Activated CD8-positive, alpha-beta T cell treated with anti-CD3 and anti-CD28 coated beads for 36 hours (primary cell): ENCODE measurements at places on chromosomes 4 and X.

GRCh38 chr4:40648742-40649281, 19.1 kb upstream of the RBM47 start:
- no peak for DNase-seq

DNA sequence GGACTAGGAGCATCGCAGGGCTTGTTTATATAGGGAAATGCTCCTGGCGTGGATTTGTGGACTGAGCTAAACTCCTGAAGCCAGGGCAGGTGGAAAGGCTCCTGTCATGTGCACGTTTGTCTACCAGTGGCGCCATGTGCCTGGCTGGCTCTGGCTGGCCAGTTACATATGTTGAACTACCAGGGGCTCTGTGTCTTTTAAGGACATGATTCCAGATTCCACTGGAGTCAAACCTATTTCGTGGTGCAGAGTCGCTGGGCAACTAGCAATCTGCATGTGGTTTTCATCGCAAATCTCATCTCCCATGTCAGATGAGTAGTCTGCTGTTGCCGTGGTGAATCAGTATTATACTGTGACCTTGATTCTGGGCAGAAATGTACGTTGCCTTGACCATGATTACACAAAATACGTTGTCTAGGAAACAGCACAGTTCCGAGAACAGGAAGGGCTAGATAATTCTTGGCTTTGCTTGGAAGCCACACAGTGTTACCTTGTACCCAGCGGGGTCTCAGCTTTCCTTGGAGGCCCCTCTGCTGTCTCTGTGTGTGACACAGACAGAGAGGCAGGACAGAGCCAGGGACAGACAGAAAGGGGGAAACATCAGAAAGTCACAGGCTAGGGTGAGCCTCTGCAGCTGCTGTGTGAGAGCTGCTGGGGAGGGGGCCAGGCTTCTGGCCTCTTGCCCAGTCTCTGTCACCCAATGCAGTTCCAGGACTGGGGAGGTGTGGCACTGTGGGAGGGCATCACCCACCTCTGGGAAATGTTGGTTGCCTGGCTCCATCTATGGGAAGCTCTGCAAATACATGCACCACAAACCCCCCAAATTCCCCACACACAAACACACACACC, 19.2 kb downstream of the PNMA6E start:
- peak; percentile 35 for DNase-seq

GRCh38 chr4:12519426-12519825, 964.7 kb downstream of the RAB28 start:
- DNase-seq, result no peak

DNA sequence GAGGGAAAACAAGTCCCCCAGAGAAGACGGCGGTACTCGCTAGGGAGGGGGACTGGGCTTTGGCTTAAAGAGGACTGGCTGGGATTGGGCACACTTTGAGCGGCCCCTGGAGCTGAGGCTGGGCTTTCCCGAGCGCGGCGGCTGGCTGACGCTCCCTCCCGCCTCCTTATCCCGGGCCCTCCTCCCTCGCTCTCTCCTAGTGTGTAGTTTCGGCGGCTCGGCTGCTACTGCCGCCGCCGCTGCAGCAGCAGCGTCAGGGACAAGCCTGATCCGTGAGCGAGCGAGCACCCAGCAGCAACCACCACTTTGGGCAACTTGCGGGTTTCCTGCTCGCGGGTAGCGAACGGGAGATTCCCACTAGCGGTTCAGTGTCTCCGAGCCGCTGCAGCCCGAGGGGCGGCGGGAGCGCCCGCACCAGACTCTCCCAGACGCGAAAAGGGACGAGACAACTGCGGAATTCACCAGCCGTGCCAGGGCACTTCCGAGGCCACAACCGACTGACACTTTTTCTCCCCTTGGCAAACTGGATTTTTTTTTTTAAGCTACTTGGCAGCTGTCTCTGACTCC, 632 bp upstream of the PCDH7 start:
- peak; percentile 4 for DNase-seq

DNA sequence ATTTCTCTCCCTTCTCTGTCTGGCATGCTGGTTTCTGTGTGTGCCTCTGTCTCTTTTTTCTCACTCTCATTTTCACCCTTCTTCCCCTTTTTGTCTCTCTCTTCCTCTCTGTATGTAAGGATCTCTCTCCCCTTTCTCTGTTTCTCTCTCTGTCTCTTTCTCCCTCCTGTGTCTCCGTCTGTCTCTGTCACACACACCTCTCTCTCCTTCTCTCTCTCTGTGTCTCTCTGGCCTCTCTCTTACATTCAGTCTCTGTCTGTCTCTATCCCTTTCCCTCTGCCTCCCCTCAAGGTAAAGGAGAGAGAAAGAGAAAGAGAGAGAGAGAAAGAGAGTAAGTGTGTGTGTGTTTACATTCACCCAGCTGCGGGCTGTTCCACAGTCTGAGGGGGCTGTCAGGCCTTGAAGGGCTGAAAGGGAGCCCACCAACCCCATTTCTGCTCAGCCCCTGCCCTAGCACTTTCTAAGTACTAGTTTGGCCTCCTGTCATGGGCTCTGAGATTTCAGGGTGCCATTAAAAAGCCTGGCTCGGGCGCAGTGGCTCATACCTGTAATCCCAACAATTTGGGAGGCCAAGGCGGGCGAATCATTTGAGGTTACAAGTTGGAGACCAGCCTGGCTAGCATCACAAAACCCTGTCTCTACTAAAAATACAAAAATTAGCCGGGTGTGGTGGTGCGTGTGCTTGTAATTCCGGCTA, 9.6 kb upstream of the TSPYL2 start:
- DNase-seq, result peak; percentile 15
